HCT116 (cell line): ENCODE measurements at places on chromosomes 5 and 9.

- H3K27ac ChIP-seq: no peak overlapping the region
- H3K4me3 ChIP-seq: no peak overlapping the region
- H3K4me1 ChIP-seq: no peaks in the 10 kb centered on the region
- no peaks in the 10 kb centered on the region for H3K36me3 ChIP-seq
Measured at GRCh38 chr9:121809356-121810050, 158.1 kb downstream of the DAB2IP start.

DNA sequence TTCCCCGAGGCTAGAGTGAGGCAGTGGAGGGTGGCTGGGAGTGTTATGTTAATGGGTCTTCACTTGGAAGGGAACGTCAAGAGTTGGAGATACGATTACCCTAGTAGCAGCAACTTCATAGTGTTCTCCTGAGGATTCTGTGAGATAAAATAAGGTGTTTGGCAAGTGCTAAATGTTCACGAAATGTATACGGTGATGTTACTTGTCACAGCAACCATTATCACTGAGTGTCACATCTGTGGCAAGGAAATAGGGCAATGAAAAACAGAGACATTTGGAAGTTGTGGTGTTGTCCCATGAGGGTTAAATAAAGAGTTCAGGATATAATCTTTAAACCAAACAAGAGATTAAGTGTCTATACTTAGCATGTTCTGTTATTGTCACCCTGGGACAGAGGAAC is 183.3 kb downstream of the ALDH1A1 start:
- H3K4me3 ChIP-seq: no peak overlapping the region
- no peak overlapping the region for H3K27ac ChIP-seq
- H3K4me1 ChIP-seq: peaks cover 13% of the 10 kb centered on the region
- no peak for DNase-seq
- H3K27me3 ChIP-seq: no peaks in the 10 kb centered on the region

DNA sequence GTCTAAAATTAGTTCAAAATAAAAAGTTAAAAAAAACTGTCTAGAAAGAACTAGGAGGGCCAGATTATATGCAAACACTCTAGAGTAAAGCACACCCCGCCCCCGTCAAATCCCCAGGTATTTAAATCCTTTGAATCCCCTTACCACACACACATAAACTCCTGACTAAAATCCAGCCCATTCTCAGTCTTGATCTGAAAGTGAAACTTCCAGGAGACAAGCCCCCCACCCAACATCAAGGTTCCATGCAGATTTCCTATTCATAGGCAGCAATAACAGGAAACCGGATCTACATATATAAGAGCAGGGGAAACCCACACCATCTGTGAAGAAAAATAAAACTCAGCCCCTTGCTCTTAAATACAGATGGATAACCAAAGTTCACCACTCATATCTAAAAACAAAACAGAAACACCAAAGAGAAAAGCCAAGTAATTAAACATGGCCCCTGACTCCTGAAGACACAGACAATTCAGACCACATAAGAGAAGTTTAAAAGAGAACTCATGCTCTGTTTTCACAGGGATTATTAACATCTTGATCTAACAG is 42.3 kb downstream of the MARCHF3 start:
- DNase-seq: no peak
- H3K27me3 ChIP-seq: no peaks in the 10 kb centered on the region
- no peaks in the 10 kb centered on the region for H3K4me1 ChIP-seq
- H3K36me3 ChIP-seq: no peaks in the 10 kb centered on the region
- no peak overlapping the region for H3K27ac ChIP-seq
- no peak overlapping the region for H3K4me3 ChIP-seq

GRCh38 chr5:154484393-154485095 is 6.5 kb upstream of the HAND1 start:
- peaks cover 63% of the 10 kb centered on the region for H3K27me3 ChIP-seq
- H3K36me3 ChIP-seq: no peaks in the 10 kb centered on the region
- no peak for DNase-seq
- H3K4me1 ChIP-seq: no peaks in the 10 kb centered on the region
- H3K27ac ChIP-seq: no peak overlapping the region

GRCh38 chr5:126481243-126481642 is 58.0 kb downstream of the GRAMD2B start:
- H3K36me3 ChIP-seq: 0 out of 2 replicates have a peak, but pooled peaks cover under 1% of the 10 kb centered on the region
- no peak overlapping the region for H3K27ac ChIP-seq
- DNase-seq: no peak
- H3K4me1 ChIP-seq: no peaks in the 10 kb centered on the region

DNA sequence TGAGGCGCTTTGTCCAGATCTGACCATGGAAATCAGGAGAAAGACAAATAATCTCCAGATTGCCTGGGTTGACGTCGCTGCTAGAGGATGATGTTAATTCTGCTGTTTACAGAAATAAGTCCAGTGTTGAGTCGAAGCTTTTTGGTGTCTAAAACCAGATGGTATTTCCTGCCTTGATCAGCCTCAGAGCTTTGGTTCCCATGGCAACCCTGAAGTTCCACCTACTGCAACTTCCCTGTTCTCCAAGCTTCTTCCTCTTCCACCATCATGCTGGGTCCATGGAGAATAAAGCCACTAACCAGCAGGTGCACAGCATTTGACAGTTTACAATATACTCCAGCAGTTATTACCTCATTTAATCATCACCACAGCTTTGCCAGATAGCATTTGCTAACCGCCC is 18.0 kb upstream of the GABBR2 start:
- H3K4me3 ChIP-seq: no peak overlapping the region
- no peak overlapping the region for H3K27ac ChIP-seq
- H3K36me3 ChIP-seq: no peaks in the 10 kb centered on the region
- H3K27me3 ChIP-seq: peaks cover 33% of the 10 kb centered on the region
- H3K4me1 ChIP-seq: no peaks in the 10 kb centered on the region
- no peak for DNase-seq
